Activated CD4-positive, alpha-beta T cell treated with anti-CD3 and anti-CD28 coated beads for 36 hours (primary cell): ENCODE measurements at places on chromosomes 3 and 15. TPM values are rescaled to one million over a fixed set of nuclear protein-coding genes. Genes with fewer than 3 reads are reported as not detected.

Gene C3orf70
- total RNA-seq = not detected

DNA sequence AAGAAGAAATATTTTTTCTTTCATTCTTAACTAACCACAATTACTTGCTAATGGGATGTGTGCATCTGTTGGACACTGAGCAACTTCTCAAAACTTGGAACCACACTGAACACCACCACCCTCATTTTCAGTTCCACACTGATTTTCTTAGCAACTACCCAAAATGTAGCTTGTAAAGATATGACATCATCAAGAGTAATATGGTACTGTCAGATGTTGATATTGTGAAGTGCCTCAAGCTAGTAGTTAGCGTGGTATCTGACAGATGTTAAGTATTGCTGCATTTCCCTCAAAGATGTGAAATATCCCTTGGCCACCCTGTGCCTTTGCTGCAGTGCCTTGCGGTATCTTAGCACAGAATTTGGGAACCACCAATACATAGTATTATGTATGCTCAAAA is 9.3 kb downstream of the RFTN1 start:
- H3K27me3 ChIP-seq = no peaks in the 10 kb centered on the region
- H3K36me3 ChIP-seq = peaks cover 64% of the 10 kb centered on the region
- no peak overlapping the region for H3K27ac ChIP-seq
- no peak for DNase-seq
- H3K4me1 ChIP-seq = peaks cover 68% of the 10 kb centered on the region

DNA sequence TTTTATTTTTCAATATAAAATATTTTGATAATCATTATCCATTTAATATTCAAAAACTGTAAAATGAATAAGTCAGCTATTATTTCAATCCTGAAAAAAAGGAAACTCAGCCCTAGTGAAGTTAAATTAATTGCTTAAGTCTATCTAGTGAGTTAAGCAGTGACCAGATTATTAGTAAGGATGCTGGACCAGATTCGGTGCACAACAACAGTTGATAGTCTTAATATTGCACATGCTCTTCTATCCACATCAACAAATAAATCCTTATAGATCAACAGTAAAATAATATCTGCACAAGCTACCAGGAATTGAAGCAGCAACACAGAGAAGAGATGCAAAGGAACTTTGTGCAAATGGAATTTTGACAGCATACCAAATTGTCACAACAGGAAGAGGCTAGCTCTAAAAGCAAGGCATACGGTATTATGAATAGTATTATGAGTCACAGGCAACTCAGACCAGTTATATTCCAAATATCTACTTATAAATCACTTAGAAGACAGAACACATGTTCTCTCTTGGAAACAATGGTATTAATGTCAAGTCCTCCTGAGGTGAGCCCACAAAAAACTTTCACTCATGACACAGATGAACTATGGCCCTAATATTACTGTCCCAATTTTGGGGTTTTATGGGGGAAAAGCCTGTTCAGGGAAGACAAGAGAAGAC is 24.9 kb downstream of the VPS13C start:
- peaks cover 33% of the 10 kb centered on the region for H3K36me3 ChIP-seq
- H3K27me3 ChIP-seq = no peaks in the 10 kb centered on the region
- DNase-seq = no peak
- no peak overlapping the region for H3K4me3 ChIP-seq
- peaks cover 13% of the 10 kb centered on the region for H3K4me1 ChIP-seq

Gene HRH1
- 1.4 TPM for total RNA-seq

DNA sequence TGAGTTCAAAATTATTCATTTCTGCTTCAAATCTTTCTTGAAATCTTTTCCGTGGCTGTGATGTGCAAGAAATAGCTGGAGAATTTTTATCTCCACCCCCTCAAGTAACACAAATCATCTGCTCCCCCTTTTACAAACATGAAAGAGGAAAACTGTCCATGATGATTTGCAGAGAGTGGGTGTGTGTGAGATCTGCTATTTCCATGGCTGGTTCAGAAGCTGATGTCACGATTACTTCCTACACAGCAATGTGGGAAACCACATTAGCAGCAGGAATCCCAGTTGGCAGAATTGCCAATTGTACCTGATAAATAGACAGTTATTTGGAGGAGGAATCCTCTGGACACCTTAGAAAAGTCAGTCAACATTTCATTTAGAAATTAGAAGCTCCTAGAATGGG is 75.2 kb upstream of the GRM7 start:
- no peak for DNase-seq
- no peaks in the 10 kb centered on the region for H3K4me1 ChIP-seq
- no peaks in the 10 kb centered on the region for H3K36me3 ChIP-seq
- H3K4me3 ChIP-seq = no peak overlapping the region
- H3K27me3 ChIP-seq = no peaks in the 10 kb centered on the region

DNA sequence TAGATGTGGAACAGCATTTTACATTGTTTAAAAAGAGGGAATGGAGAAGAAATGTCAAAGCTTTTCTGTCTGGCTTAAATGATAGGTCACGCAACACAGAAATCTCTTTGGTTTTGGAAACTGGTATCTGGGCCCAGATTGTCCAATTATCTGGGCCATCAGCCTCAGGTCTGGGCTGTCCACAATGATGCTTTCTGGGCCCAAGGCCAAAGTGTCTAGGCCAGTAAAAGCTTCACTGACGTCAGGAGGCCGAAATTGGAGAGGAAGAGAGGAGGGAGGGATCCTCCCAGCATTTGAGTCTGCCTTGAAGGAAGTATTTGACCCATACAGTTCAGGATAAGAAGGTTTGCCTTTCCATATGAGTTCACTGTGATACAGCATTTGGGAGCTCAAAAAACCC is 60.7 kb upstream of the ALDH1A3 start:
- no peak overlapping the region for H3K27ac ChIP-seq
- no peak for DNase-seq
- H3K36me3 ChIP-seq = peaks cover 5% of the 10 kb centered on the region
- H3K4me1 ChIP-seq = peaks cover 3% of the 10 kb centered on the region
- peaks cover 25% of the 10 kb centered on the region for H3K27me3 ChIP-seq

Gene RLBP1
- not detected for total RNA-seq

GRCh38 chr3:185549122-185549521 is 3.3 kb downstream of the LIPH start:
- no peaks in the 10 kb centered on the region for H3K36me3 ChIP-seq
- no peaks in the 10 kb centered on the region for H3K27me3 ChIP-seq
- peaks cover 17% of the 10 kb centered on the region for H3K4me1 ChIP-seq
- no peak overlapping the region for H3K27ac ChIP-seq
- no peak overlapping the region for H3K4me3 ChIP-seq
- no peak for DNase-seq

Gene FANCD2
- 87.7 TPM for total RNA-seq

DNA sequence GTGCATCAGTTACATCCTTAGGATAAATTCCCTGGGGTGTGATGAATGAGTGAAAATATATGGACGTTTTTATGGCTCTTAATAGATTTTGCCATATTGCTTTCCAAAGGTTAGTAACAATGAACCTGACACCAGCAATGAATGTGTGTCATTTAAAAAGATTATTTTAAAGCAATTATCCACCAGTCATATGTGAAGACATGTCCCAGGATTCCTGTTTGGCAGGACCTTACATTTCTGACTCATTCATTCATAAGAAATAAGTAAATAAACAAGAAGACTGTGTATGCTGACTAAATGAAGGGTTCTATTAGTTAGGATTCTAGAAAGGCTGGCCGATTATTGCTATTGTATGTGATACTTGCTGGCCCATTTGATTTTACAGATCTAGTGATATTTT is 201.5 kb downstream of the SOX2 start:
- H3K4me3 ChIP-seq = no peak overlapping the region
- DNase-seq = no peak
- no peaks in the 10 kb centered on the region for H3K36me3 ChIP-seq
- no peaks in the 10 kb centered on the region for H3K4me1 ChIP-seq
- peaks cover 4% of the 10 kb centered on the region for H3K27me3 ChIP-seq

GRCh38 chr15:88209111-88209510 is 47.4 kb downstream of the NTRK3 start:
- no peak overlapping the region for H3K4me3 ChIP-seq
- H3K36me3 ChIP-seq = no peaks in the 10 kb centered on the region
- no peaks in the 10 kb centered on the region for H3K4me1 ChIP-seq
- H3K27me3 ChIP-seq = peaks cover 8% of the 10 kb centered on the region

DNA sequence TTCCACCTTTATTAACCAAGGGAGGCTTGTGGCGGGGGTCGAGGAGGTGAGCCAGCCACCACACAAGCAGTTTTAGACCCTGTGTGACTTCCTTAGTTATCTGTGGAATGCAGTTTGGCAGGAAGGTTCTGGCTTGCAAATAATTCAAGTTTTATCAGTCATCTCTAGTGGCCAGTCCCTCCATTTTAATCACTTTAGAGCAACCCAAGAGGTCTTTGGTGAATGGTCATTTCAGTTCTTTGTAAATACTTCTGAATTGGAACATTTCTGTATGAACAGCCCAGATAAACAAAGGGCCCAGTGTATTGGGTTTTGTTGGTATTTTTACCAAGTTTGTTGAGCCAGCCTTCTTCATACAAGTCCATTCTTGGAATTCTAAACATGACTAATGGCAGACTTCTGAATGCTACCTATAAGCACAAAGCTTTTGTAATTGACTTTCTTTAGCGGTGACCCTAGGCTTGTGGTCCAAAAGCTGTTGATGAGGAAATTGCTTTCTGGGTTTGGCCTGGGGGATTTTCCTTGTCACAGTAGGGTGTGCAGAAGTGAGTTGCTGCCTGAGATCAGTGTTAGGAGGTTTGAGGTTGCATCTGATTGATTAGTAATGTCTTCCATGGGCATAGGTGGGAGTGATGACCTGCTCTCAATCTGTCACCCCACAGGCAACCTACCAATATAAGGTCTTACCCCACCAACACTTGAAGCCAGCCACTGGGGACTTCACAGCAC is 193.3 kb upstream of the TOPAZ1 start:
- H3K4me1 ChIP-seq = no peaks in the 10 kb centered on the region
- no peak overlapping the region for H3K27ac ChIP-seq
- peaks cover 15% of the 10 kb centered on the region for H3K27me3 ChIP-seq
- no peak overlapping the region for H3K4me3 ChIP-seq
- no peaks in the 10 kb centered on the region for H3K36me3 ChIP-seq

GRCh38 chr3:176579711-176580185 is 617.5 kb downstream of the TBL1XR1 start:
- H3K27ac ChIP-seq = no peak overlapping the region
- H3K4me3 ChIP-seq = no peak overlapping the region
- H3K36me3 ChIP-seq = no peaks in the 10 kb centered on the region
- DNase-seq = no peak
